ENCODE measurements at places on chromosomes 11 and 22.

GRCh38 chr11:102436561-102436960, 16.0 kb downstream of the TMEM123 start:
- DNase-seq, result no peak

DNA sequence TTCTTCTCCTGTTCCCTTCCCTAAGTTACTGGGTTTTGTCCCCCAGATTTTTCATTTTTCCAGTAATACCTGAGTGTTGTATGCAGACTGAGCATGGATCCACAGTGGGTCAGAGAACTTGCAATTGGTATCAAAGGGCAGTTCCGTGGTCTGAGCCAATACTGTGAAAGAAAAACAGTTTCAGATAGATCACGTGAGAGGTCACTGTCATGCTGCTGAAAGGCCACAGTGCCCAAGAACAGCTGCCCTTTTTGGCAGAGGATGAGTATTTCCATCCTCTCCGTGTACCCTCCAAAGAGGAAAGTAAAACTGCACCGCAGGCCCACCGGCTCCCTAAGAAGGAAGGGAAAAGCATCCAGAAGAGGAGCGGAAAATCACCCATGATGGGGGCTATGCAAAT, 73.0 kb upstream of the TBCEL start:
- no peak for DNase-seq

DNA sequence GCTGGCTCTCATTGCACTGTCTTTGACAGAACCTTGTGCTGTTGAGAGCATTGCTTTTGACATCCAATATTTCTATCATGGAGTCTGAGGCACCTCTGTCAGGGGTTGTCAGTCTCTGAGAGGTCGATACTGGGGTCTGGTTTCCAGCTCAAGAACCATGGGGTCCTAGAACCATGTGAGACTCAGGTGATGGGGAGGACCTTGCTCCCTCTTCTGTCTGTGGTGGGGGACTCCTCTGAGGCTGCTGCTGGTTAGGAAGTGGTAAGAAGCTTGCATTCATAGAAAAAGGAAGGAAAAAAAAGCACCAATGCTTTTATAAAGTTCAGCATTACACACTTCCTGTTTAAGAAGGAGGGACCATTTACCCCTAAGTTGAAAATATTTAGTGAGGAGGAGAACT, 91.8 kb upstream of the CD44 start:
- peak; percentile 46 for DNase-seq

- DNase-seq, result peak; percentile 76
Measured at GRCh38 chr22:50209893-50210292, 9.1 kb downstream of the SELENOO start.

- DNase-seq, result no peak
Measured at GRCh38 chr11:1497600-1497999, 11.0 kb upstream of the MOB2 start.

DNA sequence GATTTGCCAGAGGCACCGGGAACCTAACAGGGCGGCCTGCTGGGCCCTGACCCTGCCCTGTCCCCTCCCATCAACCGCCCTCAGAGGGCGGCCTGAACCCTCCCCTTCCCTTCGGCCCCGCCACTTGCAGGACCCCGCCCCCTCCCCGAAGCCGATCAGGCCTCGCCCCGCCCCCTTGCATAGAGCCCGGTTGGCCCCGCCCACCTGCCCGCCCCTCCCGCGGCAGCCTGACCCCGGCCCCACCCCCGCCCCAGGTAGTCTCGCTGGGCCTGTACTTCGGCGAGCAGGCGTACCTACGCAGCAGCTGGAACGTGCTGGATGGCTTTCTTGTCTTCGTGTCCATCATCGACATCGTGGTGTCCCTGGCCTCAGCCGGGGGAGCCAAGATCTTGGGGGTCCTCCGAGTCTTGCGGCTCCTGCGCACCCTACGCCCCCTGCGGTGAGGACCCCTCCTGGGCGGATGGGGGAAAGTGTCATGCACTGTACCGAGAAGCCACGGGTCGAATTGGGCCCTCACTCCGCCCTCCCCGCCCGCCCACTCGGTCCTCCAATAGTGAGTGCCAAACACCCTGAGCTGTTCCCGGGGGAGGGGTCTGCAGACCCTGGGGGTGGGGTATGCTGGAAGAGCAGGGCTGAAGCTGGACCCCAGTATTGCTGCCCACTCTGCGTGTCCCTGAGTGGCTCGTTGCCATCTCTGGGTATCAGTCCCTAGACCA, 94.1 kb downstream of the CACNA1I start:
- peak; percentile 22 for DNase-seq

DNA sequence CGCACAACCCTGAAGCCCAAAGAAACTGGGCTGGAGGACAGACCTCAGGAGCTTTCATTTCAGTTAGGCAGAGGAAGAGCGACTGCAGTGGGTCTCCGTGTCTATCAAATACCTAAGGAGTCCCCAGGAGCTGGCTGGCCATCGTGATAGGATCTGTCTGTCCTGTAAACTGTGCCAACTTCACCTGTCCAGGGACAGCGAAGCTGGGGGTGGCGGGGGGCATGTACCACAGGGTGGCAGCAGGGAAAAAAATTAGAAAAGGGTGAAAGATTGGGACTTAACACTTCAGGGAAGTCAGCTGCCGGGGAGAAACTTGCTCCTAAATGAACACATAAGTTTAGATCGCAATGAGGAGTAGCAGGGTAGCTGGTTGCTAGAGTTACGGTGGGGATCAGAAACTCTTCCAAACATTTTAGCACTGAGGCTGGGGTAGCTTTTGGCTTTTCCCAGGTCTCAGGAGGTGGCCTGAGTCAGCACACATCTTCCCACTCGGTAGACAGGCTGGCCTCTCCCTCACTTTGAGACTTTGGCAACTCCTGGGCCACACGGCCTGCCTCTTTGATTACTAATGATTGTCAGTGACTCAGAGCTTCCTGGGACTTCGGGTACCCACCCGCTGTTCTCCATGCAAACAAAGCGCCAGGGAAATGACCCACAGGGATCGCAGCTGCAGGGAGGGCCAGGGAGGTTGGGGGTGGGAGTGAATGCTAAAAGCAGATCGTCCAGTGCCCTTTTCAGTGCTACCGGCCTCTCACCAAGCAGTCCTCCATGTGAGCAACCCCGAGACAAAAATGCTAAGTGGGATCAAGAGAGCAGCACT, 2.9 kb upstream of the MTFP1 start:
- peak; percentile 28 for DNase-seq

DNA sequence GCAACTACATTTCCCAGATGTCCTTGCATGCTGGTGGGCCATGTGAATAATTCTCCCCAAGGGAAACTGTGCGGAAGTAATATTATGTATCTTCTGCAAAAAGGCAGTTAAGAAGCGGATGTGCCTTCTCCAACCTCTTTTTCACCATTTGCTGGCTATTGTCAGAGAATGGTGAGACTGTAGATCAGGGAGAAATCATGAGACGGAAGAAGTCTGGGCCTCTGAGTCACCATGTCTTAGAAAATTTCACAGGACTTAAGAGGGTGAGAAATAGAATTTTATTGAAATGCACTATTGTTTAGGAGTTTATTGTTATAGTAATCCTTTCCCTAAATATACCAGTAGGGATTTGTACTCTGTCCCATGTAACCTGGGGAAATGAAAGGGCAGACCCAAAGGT, 298.7 kb upstream of the ZC3H12C start:
- no peak for DNase-seq

DNA sequence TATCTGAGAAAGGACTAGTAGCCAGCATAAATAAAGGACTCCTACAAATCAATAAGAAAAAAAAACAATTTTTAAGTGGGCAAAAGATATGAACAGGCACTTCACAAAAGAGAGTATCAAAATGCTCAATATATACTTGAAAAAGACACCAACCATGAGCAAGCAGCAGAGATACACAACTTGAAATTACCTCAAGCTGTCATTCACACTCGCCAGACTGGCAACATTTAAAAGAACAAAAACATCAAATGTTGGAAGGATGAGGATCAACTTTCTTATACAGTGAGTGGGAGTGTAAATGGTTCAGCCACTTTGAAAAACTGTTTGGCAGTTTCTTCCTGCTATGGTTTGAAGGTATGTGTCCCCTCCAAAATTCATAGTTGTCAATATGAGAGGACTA, 23.9 kb upstream of the ELFN2 start:
- no peak for DNase-seq

DNA sequence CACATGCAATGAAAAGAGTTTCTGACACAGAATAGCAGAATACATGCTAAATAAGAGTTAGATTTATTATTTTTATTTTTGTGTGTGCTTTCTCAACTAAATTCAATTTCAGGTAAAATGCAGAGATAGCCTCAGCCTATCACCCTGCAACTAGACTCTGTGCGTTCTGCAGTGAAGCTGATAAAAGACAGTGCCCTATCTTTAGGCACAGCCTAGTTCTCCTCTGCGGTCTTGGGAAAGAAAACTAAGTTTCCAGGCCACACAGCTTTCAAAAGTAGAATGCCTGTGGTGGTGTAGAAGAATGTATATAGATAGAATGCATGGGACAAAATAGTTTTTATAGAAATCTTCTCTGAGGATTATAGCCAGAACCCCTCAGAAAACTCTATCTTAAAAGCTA, 12.0 kb upstream of the MMP1 start:
- no peak for DNase-seq

GRCh38 chr11:84390441-84391078, 1104.4 kb upstream of the CCDC90B start:
- no peak for DNase-seq

DNA sequence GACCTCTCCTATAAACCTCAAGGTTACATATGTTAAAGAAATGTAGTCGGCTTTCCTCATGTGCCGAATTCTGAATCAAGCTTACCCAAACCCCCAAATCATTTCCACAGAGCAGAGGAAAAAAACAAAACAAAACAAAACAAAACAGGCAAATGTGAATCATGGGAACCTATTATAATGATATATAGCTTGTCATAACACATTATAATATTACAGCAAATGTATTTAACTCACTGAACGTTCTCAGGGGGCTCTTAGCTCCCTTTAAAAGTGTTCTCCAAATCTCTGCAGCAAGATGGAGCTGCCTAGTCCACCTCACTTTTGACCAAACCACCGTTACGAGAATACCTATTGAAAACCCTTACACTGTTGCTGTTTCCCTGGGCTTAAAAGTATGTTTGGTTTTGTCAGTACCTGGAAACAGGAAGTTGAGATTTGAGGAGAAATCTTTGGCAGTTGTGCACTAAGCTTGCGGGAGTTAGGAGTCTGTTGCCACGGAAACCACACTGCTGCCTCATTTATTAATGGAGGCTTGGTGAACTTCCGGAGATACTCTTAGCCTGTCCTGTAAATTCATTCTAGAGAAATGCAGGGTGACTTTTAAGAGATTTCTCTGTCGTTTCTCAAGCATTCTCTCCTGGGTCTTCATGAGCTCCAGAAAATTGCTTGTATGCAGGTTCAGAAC, 167.0 kb upstream of the RASSF10 start:
- DNase-seq, result no peak

GRCh38 chr22:26974914-26975803, 317.8 kb downstream of the MIAT start:
- DNase-seq, result no peak

DNA sequence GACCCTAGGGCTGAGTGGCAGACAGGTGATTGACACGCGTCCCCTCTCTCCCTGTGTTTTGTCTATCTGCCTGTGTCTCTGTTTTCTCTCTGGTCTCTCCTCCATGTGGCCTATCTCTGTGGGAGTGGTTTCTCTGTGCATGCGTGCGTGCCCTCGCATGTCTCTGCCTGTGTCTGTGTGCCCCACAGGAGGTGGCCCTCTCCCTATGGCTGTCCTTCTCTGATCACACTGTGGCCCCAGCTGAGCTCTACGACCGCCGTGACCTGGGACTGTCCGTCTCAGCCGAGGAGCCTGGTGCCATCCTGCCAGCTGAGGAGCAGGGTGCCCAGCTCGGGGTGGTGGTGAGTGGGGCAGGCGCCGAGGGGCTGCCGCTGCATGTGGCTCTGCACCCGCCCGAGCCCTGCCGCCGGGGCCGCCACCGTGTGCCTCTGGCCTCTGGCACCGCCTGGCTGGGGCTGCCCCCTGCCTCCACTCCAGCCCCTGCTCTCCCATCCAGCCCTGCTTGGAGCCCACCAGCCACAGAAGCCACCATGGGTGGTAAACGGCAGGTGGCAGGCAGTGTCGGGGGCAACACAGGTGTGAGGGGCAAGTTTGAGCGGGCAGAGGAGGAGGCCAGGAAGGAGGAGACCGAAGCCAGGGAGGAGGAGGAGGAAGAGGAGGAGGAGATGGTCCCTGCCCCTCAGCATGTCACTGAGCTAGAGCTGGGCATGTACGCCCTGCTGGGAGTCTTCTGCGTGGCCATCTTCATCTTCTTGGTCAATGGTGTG, 11.6 kb downstream of the TMEM132A start:
- DNase-seq, result no peak

GRCh38 chr11:72886619-72887018, 72.4 kb downstream of the ATG16L2 start:
- no peak for DNase-seq

GRCh38 chr11:110339456-110340250, 43.2 kb upstream of the RDX start:
- no peak for DNase-seq

DNA sequence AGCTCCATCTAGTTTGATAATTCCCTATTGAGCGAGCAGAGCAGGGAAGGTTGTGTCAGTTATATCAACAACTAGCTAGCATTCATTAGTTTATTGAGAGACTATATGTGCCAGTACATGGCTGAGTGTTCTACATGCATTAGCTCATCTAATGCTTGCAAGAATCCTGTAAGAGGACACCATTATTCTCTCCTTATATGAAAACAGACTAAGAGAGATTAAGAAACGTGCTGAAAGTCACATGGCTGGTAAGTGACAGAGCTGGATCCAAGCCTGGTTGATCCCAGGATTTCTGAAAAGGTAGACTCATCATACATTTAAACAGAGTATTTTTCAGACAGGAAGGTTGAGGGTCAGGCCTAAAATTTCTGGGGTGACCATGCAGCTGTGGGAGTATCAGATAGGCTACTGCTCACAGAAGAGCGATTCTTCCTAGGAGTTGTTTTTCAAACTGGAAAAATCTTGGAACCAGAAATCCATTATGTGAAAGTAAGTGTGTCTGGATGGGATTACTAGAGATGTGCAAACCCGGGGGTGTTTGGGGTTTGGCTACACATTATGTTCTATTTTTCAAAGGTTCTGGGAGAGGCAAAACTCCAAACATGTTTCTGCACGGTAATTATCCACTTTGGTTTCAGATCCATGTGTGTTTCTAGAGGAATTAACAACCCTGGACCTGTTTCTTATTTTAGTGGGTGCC, 213.3 kb downstream of the FAM76B start:
- no peak for DNase-seq

Data from activated CD4-positive, alpha-beta T cell treated with anti-CD3 and anti-CD28 coated beads, Interleukin-2, amount 50 U/mL, for 1 hour (primary cell).